Occipital lobe (tissue), 3 donors: ENCODE measurements at places on chromosomes 11 and 22. TPM values are rescaled to one million over a fixed set of nuclear protein-coding genes. Genes with fewer than 3 reads are reported as not detected.

GRCh38 chr11:12133547-12134235 is 23.3 kb downstream of the MICAL2 start:
- DNase-seq, result no peak

GRCh38 chr11:35118906-35119305 is 20.1 kb upstream of the CD44 start:
- DNase-seq, result no peak

DNA sequence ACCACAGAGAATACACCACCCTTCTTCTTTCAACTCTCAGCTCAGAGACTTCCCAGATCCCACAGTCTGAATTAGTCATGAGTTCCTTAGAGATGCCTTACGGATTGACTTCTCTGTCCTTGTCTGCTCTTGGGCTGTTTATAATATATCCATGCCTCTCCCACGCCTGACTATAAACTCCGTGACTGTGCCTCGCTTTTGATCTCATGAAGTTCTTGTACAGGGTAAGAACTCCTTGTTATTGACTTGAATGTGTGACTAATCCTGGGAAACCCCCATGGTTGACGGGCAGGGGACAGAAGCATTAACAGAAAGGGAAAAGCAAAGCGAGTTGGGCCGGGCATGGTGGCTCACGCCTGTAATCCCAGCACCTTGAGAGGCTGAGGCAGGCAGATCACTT is 62.4 kb upstream of the POU2AF1 start:
- DNase-seq, result no peak

- no peak for DNase-seq
These were observed 60.2 kb downstream of the SLN start for GRCh38 chr11:107651672-107652071.

DNA sequence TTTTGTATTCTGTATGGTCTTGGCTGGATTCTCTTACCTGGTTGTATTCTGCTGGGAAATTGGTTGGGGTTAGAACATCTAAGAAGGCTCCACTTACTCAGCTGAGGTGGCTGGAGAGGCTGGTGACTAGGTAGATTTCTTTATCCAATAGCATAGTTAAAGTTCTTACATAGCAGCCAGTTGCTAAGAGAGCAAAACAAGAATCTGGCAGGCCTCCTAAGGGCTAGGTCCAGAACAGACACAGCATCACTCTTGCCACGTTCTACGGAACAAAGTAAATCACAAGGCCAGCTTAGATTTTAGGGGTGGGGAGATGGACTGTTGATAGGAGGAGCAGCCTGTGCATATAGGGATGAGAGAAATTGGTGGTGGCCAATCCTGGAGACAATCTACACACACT is 141.3 kb upstream of the CCDC90B start:
- DNase-seq, result no peak

OR8A1 gene
- total RNA-seq, result not detected

UPK2 gene
- total RNA-seq, result not detected

GRCh38 chr11:2507945-2508749 is 63.3 kb downstream of the KCNQ1 start:
- no peak for DNase-seq

- DNase-seq, result no peak
These were observed 54.4 kb downstream of the FCHSD2 start for GRCh38 chr11:73087730-73088129.

GRCh38 chr11:31803813-31804311 is 7.3 kb downstream of the PAX6 start:
- no peak for DNase-seq

DNA sequence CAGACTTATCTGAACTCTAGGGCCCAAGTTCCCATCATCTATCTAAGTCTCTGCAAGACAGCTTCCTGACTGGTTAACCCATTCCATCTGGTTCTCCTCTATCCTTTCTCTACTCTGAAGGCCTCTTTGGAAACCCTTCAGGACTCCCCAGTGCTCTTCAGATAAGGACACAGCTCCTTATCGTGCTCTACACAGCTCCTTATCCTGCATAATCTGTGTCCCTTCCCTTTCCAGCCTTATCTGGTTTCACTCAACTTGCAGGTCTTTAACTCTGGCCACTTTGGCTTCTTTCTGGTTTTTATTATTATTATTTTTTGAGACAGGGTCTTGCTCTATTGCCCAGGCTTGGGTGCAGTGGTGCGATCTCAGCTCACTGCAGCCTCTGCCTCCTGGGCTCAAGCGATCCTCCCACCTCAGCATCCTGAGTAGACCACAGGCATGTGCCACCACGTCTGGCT is 10.6 kb downstream of the ENDOD1 start:
- no peak for DNase-seq

GAL3ST1 gene
- total RNA-seq, result 0.94 TPM

GPR83 gene
- 1.6 TPM for total RNA-seq

DNA sequence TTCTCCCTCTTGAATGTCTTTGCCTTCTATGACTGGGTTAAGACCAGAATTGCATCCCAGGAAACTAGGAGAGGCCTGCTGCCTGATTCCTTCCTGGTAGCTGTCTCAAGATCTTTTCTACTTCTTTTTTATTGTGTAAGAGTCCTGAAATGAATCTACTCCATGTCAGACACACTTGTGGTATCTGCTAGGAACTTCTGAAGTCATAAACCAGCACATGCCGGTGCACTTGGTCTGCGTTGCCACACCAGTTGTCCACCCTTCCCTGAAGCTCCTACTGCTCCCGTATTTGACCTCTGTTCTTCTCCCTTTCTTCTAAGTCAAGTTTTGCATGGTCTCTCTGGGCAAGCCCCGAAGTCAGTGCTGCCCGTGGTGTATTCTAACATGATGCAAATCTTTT is 644.2 kb downstream of the ETS1 start:
- no peak for DNase-seq

PTPRCAP gene
- not detected for total RNA-seq

- DNase-seq, result no peak
These were observed 7.2 kb upstream of the TMEM135 start for GRCh38 chr11:87030458-87031054.

SRRD gene
- total RNA-seq, result 19.5 TPM

- no peak for DNase-seq
These were observed 95.6 kb downstream of the CD44 start for GRCh38 chr11:35234460-35235156.

- no peak for DNase-seq
These were observed 34.4 kb downstream of the MARK2 start for GRCh38 chr11:63873311-63873710.

DNA sequence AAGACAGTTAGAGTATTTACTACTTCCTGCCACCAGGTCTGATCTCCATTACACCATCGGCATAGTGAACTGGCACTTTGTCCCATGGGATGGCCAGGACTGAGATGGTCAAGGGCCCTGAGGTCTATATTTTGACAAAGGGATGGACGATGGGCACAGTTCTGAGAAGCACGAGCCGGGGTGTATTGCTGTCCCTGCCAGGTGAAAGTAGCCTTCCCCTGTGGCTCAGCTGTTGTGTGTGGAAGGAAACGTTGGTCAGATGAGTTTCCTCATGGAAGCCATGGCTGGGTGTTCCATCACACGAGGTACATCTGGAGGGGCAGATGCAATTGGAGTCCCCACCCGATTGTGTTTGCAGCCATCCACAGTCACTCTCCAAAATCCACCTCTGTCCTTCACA is 27.9 kb upstream of the BRSK2 start:
- no peak for DNase-seq

GUCY1A2 gene
- 183 TPM for total RNA-seq
